ENCODE measurements at places on chromosomes 1 and 21. TPM values are rescaled to one million over a fixed set of nuclear protein-coding genes. Genes with fewer than 3 reads are reported as not detected.

GNAT2 gene
- polyA plus RNA-seq, result 0.16 TPM

CAPZA1 gene
- 50.8 TPM for polyA plus RNA-seq

LENEP gene
- 0.26 TPM for polyA plus RNA-seq

ADGRL2 gene
- polyA plus RNA-seq, result 52.4 TPM

PTPRC gene
- 0.11 TPM for polyA plus RNA-seq

GCSAML gene
- polyA plus RNA-seq, result not detected

GUCA2B gene
- polyA plus RNA-seq, result not detected

RYR2 gene
- polyA plus RNA-seq, result under 0.01 TPM

UMODL1 gene
- polyA plus RNA-seq, result not detected

S100A4 gene
- polyA plus RNA-seq, result 24.6 TPM

ATP1A4 gene
- not detected for polyA plus RNA-seq

EXO1 gene
- polyA plus RNA-seq, result 4.6 TPM

ZNF648 gene
- polyA plus RNA-seq, result not detected

OR2L13 gene
- polyA plus RNA-seq, result 0.23 TPM

TGFB2 gene
- polyA plus RNA-seq, result 2.4 TPM

GRHL3 gene
- not detected for polyA plus RNA-seq

CASP9 gene
- 19.2 TPM for polyA plus RNA-seq

PLA2G2F gene
- not detected for polyA plus RNA-seq

OR2T2 gene
- not detected for polyA plus RNA-seq

SLC22A15 gene
- polyA plus RNA-seq, result 0.41 TPM

CD1D gene
- polyA plus RNA-seq, result not detected

TMPRSS2 gene
- not detected for polyA plus RNA-seq

BARHL2 gene
- polyA plus RNA-seq, result not detected

FCRL3 gene
- not detected for polyA plus RNA-seq

PRRX1 gene
- polyA plus RNA-seq, result 356 TPM

ITLN2 gene
- not detected for polyA plus RNA-seq

CFHR3 gene
- polyA plus RNA-seq, result 0.18 TPM

RBM34 gene
- polyA plus RNA-seq, result 39.9 TPM

PCP4 gene
- not detected for polyA plus RNA-seq

TMEM53 gene
- polyA plus RNA-seq, result 14.9 TPM

AMY1A gene
- not detected for polyA plus RNA-seq

TRAF3IP3 gene
- 0.31 TPM for polyA plus RNA-seq

MYCL gene
- polyA plus RNA-seq, result 0.48 TPM

NR0B2 gene
- polyA plus RNA-seq, result not detected

S100A10 gene
- polyA plus RNA-seq, result 141 TPM

VHLL gene
- polyA plus RNA-seq, result not detected

SPRR2G gene
- not detected for polyA plus RNA-seq

LPAR3 gene
- 0.08 TPM for polyA plus RNA-seq

APCS gene
- not detected for polyA plus RNA-seq

AGPAT3 gene
- polyA plus RNA-seq, result 40.0 TPM

S100A7 gene
- not detected for polyA plus RNA-seq

MRAP gene
- not detected for polyA plus RNA-seq

SYT11 gene
- 37.0 TPM for polyA plus RNA-seq

TCHH gene
- polyA plus RNA-seq, result not detected

KIF21B gene
- 0.26 TPM for polyA plus RNA-seq

PBX1 gene
- polyA plus RNA-seq, result 27.0 TPM

NBPF9 gene
- polyA plus RNA-seq, result 17.8 TPM

SERTAD4 gene
- 2.9 TPM for polyA plus RNA-seq

NPHP4 gene
- polyA plus RNA-seq, result 4.6 TPM

RGS1 gene
- polyA plus RNA-seq, result 0.05 TPM

CDC14A gene
- polyA plus RNA-seq, result 2.2 TPM

SRSF10 gene
- polyA plus RNA-seq, result 81.8 TPM

ADGRB2 gene
- polyA plus RNA-seq, result 13.0 TPM

EXTL1 gene
- 0.58 TPM for polyA plus RNA-seq

AIDA gene
- polyA plus RNA-seq, result 31.7 TPM

LCE3D gene
- not detected for polyA plus RNA-seq

CHML gene
- 3.0 TPM for polyA plus RNA-seq
